ENCODE measurements at places on chromosomes 2 and 18.

DNA sequence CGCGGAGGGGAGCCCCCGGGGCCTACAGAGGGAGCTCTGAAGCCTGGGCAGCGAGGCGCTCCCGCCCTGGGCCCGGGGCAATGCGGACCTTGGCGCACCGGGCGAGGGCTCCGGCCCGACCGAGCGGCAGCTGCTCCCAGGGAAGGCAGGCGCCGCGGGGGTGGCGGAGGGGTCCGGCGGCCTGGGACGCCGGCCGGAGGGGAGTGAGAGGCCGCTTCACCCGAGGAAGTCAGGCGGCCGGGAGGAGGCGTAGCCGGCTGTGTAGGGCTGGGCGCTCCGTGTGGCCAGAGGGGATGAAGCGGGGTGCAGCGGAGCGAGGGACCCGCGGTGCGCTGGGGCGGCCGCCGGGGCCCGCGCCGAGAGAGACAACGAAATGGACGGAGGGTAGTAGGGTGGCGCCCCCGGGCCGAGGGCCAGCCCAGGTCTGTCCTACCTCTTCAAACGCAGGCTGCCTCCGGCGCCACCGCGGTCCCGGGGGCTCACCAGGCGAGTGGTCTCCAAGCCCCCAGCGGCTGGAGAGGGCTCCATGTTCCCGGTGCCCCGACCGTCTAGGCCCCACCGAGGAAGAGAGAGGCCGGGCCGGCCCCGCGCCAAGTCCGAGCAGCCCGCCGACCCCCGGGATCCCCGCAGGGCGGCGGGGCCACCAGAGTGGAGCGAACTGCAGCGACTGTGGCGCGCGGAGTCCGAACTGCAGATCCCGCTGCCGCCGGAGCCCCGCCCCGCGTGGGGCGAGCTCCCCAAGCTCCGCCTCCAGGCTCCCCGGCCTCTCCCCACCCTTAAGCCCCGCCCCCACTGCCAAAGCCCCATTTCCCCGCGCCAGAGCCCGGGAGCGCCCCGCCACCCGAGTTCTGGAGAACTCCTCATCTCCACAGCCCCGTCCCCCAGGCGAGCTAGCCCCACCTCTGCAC, at the start of gene SLC30A3:
TSS of gene SLC30A3 (minus strand) at position 669 of the 908 bp plus-strand sequence. CDS start at position 528, 141 bp downstream.
- DNase-seq = no peak

DNA sequence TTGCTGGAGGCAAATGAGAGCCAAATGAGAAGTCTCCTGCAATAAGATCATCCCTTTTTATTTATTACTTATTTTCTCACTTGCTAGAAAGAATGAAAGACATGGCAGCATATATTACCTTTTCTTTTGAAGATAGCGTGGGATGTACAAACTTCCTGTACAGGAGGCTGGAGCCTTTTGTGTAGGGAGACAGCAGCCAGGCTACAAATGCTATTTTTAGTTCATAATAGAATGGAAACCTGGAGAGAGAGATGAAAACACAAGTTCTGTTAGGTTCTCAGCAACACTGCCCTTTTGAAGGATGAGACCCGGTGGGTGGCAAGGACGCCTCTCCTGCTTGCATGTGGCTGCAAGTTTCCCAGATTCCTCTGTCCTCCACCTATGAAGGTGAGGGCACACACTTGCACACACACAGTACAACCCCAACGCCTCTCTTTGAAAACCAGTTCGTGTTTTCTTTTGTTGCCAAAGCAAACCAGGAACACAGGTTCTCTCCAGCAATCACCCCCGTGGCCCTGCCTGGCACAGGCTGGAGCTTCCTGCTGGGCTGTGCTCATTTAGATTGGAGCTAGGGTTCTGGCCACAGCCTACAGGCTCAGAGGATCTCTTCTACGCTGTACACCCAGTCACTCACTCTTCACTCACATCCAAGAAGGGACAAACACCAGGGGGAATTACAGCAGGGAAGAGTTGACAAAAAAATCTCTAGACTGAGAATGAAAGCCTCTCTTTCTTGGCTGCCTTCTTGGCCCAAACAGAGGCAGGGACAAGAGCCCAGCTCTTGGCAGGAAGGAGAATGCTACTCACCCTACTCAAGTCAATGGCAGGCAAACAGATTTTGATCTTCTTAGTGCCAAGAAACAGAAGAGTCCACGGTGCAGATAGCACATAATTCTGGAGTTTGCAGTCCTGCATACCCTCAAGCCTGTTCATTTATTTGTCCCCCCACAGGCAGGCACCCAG, 55.6 kb downstream of the MRPL35 start:
- no peak for DNase-seq

DNA sequence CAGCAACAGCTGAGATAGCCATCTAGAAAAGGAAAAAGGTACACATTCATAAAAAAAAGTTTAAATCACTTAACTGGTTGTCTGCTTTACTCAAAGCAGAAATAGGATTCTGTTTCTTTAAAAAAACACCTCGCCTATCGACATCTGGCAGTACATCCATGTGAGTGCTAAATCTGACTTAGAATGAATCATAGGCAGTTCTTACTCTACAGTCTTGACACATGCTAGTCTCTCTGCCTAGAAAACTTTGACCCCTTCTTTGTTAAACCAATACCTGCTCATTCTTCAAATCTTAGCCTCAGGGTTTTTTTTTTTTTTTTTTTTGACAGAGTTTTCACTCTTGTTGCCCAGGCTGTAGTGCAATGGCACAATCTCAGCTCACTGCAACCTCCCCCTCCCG, 37.1 kb upstream of the GPR75 start:
- DNase-seq = no peak

DNA sequence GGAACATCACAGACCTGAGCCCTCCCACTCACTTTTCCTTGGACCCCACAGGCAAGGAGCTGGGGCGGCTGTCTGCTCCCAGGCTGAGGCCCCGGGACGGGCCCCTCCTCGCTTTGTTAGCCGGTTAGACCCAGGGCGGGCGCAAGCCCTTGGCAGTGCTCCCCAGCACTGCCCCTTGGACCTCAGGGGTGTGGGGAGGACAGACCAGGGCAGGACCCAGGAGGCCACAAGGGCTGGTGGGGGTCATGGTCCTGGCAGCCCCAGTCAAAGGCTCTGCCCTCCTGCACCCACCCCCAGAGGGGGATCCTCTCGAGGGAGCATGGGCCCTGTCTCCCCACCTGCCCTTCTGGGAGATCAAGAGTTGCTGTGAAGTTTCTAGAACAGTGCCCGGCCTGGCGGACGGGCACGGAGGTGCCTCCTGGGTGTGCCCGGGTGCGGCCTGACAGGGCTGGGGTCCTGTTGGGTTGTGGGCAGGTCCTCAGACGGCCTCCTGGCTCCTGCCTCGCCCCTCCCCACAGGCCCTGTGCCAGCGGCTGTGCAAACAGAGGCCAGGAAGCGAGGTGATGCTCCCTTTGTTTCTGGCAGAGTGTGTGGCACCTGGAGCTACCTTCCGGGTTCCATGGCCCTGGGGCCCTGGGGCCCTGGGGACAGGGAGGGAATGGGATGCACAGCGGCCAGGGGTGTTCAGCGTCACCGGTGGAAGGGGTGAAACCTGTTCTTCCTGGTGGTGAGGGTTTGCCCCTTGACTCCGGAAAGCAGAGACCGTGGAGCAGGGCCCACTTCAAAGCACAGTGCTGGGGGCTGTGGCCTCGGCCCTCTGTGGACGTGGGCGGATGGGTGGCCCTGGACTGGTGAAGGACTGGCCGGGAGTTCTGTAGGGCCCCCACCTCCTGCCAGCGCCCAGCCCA, 2.9 kb upstream of the GAL3ST2 start:
- DNase-seq = no peak

DNA sequence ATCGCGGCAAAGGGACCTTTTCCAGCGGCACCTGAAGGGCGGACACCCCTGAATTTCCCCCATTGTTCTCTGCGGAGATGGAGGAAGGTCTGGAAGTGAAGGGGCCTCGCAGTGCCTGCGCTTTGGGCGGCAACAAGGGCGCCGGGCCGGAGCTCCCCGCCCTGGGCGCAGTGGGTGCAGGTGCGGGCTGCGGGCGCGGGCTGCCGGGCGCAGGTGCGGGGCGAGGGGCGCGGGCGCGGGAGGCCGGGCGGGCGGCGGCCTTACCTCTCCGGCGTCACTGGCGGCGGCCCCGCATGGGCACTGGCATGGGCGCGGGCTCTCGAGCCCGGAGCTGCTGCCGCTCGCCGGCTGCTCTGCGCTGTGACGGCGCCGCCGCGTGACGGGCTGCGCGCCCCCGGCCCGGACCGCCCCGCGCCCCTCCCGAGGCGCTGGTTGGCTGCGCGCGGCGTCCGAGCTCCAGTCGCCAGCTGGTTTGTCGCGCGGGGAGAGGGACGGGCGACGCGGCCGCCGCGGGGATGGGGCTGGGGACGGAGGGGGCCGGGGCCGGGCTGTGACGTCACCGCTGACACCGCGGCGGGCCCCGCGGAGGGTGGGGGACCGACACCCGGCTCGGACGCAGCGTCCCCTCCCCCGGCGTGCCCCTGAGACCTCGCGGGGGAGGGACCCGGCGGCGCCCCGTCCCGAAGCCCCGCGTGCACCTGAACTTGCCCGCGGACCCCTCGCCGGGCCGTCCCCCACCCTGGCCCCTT, at the start of gene KIF1A:
TSS of gene KIF1A (minus strand) at position 362 of the 749 bp plus-strand sequence. CDS start 22,467 bp downstream, outside the sequence.
- DNase-seq = peak; percentile 86

DNA sequence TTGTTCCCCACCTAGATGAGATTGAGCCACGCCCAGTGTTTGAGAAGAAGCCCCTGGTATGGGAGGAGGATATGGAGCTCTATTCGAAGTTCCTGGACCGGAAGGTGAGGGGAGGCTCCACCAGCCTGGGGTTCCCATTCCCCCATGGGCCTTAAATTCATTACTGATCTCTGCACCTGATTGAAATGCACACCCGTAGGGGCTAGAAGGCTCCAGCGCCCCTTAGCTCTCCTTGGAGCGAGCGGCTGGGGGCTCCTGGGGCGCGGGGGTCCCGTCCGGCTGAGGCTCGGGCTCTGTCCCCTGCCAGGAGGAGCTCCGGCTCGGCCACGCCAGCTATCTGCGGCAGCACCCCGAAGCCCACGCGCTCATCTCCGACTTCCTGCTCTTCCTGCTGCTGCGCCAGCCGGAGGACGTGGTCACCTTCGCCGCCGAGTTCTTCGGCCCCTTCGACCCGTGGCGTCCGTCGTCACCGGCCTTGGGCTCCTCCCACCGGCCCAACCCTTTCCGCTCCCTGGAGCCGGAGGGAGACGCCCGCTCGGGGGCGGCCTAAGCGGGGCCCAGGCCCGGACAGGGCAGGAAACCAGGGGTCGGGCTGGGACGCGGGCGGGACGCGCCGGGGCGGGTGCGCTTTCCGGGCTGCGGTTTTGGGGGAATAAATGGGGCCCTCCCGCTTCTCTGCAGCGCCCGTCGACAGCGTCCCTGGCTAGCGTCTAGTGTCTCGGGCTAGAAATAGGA, 10.9 kb downstream of the CATIP start:
- peak; percentile 81 for DNase-seq

- DNase-seq = no peak
Observed at GRCh38 chr18:34543356-34543755, 166.7 kb upstream of the DTNA start.

GRCh38 chr2:39094717-39095363, 26.0 kb downstream of the SOS1 start:
- no peak for DNase-seq

DNA sequence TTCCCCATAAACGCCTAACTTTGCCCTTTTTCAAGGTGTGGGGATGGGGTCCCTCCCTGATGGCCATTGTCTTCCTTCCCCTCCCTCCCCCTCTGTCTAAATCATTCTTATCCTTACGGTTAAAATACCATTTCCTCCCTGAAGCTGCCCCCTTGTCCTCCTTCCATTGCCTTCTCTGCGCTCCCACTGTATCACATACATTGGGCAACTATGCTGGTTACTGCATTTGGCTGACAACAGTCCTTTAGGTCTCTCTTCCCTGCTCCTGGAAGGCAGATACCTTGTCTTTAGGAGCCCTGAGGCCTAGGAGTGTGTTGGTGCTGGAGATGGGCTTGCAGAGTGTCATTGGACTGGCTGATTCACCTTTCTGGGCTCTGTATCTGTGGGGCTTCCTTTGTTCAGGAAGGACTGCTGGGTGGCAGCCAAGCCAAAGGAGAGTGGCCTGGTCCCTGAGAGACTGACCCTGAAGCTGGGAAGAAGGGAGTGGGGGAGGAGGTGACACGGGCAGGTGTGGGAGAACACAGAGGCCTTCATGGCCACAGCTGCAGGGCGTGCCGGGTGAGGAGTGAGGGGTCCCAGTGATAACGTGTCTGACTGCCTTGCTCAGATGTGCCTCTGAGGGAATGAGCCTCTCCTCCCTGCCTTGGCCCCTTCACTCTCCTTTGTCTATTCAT, 2.2 kb downstream of the WNT6 start:
- DNase-seq = no peak

DNA sequence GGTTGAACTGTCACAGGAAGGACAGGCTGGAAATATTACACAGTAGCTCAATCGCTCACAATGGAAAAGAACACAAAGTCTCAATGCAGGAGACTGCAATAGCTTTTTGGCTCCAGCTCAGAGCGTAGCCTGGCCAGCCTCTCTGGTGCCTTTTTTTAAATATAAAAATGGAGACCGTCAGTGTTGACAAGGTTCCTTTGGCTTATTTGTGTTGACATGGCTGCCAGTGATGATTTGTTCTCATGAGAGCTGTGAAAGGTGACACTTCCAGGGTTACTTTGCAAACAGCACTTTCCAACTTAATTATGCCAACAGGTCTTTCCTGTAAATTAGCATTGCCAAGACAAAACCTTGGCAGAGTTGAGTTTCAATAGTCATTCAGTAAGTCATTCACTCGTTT, 70.8 kb downstream of the KCNE4 start:
- DNase-seq = no peak

- peak; percentile 30 for DNase-seq
Observed at GRCh38 chr2:159797543-159798375, at the start of gene CD302. Gene CD302 (minus strand): TSS chr2:159798208. CDS start chr2:159798198, 10 bp downstream.

- no peak for DNase-seq
Observed at GRCh38 chr18:53241161-53241560, 901.2 kb downstream of the DCC start.

- no peak for DNase-seq
Observed at GRCh38 chr2:21800356-21800755, 676.6 kb downstream of the TDRD15 start.

- no peak for DNase-seq
Observed at GRCh38 chr2:140786585-140786984, 1344.2 kb downstream of the LRP1B start.

DNA sequence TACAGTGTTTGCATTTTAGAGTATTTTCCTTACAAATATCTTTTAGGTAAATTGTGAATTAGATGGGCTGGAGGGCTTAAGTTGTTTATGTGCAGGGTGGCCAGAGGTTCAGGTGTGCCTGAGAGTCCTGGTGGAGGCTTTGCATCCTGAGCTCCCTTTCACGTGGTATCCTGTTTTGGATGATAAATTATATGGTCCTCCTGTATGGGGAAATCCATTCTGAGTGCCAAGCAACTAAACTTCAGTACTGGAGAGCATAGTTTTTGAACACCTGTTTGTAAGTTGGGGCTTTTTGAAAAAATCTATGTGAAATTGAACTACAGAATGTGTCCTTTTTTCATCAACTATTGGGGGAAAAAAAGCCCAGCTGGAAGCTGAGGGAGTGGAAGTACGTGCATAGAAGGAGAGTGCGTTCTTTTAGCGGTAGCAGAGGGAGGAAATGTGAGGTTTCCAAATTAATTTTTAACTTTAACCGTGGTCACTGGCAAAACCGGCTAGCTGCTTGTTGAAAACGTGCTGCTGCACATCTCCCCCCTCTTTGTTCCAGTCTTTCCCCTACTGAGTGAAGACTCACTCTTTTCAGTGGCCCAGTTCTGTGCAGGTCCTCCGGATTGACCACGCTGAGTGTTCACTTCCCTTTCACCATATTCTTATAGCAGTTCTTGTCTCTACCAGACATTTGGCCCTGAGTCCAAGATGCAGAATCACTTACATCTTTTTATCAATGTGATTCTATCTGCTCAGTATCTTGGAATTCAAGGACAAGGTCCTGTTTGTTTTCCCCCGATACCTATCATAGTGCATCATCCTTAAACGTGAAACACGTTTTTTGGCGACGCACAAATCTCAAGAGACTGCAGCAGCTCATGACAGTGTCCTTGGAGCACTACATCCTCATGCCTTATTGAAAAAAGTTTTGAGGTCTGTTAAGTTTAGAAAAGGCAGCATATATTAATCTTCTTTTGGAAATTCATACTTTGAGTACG, 15.3 kb downstream of the CNOT11 start:
- no peak for DNase-seq
